ENCODE measurements at places on chromosomes 16 and 17.

GRCh38 chr17:34628879-34629278, 49.5 kb downstream of the TMEM132E start:
- DNase-seq, result no peak

DNA sequence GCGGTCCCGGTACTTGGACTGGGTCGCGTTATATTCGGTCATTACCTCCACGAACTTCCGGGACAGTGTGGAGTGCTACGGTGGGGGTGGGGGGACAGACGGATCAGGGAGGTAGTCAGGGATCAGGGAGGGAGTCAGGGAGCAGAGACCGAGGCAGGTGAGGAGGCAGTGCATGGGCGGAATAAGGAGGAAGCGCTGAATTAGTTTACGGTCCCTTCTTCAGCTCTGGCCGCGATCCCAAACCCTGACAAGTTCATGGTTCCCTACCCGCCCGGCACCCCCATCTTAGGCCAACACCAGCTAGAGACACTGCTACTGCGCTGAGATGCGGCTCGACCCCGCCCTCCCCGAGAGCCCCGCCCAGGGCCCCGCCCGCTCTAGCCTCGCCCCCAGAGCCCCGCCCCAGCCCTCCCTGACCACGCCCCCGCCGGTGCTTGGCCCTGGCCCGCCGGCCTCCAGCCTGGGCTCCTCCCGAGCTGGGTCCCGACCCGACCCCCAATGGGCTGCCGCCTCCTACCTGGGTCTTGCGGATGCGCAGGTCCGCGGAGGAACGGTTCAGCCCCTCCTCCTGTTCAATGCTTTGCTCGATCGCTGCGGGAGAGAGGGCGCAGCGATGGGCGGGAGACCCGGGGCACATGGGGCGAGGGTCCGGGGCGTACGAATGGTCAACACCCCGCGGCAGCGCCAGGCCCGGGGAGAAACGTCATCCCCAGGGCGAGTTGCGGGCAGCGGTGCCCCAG, 12.1 kb downstream of the HSD3B7 start:
- DNase-seq, result peak; percentile 79

DNA sequence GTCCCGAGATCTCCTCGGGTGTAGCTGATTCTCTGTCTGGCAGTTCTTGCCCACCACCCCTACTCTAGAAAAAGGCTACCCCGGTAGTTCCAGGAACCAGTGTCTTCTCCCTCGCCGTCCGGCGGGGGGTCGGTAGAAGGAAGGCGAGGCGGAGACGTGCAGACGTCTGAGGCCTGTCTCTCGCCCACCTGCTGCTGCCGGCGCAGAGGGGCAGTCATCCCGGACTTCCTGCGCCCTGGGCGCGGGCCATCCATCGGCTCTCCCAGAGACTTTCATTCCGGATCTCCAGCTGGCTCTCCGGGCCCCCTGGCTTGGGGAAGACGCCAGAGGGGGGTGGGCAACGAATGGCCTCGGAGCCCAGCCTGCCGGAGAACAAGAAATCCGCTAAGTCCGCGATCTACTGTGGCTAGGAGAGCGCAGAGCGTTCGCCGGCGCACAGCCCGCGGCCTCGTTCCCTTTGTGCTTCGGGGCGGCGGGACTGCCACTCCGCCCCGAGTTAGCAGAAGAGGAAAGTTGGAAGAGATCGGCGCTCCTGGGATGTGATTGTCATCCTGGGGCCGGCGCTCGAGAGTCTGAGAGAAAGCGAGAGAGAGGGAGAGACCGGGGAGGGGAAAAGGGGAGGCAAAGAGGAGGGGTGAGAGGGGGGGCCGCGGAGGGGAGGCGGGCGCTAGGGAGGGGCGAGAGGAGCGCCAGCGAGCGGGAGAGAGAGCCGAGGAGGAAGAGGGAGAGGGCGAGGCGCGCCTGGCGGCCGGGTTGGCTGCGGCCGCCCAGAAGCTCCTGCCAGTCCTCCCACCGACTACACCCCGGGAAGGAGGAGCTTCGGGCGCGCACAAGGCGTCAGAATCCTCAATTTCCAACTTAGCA, at the start of gene IRX5:
IRX5 (plus strand) TSS at position 861 of the 864 bp plus-strand sequence. CDS start 334 bp downstream, outside the sequence.
- DNase-seq, result no peak

DNA sequence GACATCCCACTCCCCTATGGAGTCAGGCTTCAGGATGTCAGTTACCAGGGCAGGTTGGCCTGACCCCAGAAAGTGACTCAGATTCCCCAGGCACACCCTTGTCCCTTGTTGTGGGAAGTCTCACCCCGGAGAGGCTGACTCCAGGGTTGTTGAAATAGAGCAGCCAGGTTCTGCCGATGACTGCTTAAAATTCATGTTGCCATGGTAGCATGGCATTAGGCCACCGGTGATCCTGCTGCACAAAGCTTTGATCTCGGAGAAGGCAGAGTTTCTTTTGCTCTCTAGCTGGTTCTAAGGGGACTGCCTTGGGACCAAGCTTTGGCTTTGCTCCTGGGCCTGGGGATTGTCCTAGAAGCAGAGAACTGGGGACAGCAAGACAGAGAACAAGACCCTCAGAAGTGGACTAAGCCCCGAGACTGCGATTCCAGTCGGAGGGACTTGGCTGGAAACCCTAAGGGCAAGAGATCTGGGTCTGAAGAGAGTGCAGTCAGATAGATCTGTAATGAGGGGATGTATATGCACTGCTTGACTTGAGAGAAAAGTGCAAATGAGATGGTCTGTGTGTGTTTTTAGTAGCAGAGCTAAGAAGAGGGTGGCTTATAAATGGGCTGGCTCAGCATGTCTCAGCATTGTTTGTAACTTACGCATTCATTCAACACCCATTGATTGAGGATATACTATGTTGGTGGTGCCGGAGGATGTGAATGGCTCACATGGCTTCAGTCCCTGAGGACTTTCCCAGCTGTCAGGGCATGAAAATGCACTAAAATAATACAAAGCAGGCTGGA, 106.9 kb downstream of the RGS9 start:
- no peak for DNase-seq

- no peak for DNase-seq
Observed at GRCh38 chr16:21656795-21657768, 4.7 kb upstream of the IGSF6 start.

DNA sequence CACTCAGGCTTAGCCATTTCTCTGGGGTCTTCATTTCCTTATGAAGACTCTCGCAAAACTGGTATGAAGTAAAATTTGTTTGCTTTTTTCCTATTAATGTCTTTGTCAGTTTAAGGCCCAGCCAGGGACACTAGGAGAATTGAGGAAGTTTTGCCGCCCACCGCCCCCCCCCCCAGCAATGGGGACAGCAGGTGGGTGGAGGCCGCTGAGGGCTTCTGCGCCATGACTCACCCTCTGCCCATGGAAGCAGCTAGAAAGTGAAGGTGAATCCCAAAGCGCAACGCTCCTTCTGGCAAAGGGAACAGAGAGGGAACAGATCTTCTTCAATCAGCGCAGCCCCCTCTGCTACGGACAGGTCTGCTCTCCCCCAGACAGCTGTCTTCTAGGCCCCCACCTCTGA, 49.7 kb downstream of the MARF1 start:
- no peak for DNase-seq

DNA sequence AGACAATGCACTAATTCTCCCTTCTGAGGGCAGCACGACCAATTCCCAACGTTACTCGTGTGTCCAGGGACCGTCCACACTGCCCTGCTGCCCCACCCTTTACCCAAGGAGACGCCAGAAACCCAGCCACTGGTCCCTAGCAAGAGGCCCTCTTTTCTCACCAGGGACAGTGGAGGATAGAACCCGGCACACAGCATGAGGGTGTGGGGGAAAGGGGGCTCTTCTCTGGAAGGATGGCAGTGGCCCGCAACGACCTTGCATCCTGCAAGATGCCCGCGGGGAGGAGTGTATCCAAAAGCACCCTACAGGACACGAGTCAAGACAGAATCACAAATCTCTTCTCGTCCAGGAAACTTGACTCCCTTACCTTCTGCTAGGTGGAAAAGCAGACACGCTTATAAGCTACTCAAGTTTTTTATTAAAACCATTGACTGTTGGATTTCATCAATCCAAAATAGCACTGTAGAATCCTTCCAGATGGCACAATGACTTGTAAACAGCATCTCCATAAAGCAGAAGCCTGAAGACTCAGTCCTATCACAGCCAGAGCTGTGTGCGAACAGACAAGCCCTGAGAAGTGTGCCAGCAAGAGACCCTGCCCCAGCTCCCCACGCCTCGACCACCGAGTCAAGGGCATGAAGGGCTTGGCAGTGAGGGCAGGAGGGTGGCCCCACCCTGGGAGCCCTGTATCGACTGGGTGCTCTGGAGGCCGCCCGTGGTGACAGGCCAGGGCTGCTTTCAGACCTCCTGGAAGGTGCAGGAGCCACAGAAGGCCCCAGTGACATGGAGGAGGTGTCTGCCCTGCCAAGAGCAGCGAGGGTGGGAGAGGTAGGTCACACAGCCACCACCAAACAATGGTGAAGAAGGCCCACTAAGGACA, 103.8 kb downstream of the ANKRD11 start:
- DNase-seq, result no peak

DNA sequence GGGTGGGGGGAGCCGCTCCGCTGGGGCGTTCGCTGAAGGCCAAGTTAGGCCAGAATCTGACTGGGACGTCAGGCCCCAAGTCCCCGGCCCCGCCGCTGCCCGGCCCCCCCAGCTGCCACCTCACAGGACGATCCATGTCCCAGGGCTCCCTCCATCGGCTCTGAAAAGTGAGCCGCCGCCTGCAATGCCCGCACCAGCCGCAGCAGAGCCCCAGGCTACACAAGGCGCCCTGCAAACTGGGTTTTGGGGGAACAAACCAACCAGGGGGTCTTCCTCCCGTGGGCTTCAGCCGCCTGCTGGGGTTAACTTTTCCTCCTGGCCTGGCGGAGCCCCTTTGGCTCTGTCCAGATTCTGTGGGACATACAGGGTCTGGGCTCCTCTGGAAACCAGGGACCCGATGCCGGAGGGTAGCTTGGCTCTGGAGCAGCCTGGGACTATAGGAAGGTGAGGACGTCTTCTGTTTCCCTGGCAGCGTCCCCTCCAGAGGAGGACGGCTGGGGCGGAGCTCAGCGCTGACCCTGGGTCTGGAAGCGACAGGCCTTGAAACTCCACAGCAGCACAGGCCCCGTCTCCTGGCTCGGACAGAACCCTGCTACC, 835 bp downstream of the NME4 start:
- DNase-seq, result no peak

GRCh38 chr16:2739625-2740430, 12.6 kb upstream of the SRRM2 start:
- DNase-seq, result no peak

DNA sequence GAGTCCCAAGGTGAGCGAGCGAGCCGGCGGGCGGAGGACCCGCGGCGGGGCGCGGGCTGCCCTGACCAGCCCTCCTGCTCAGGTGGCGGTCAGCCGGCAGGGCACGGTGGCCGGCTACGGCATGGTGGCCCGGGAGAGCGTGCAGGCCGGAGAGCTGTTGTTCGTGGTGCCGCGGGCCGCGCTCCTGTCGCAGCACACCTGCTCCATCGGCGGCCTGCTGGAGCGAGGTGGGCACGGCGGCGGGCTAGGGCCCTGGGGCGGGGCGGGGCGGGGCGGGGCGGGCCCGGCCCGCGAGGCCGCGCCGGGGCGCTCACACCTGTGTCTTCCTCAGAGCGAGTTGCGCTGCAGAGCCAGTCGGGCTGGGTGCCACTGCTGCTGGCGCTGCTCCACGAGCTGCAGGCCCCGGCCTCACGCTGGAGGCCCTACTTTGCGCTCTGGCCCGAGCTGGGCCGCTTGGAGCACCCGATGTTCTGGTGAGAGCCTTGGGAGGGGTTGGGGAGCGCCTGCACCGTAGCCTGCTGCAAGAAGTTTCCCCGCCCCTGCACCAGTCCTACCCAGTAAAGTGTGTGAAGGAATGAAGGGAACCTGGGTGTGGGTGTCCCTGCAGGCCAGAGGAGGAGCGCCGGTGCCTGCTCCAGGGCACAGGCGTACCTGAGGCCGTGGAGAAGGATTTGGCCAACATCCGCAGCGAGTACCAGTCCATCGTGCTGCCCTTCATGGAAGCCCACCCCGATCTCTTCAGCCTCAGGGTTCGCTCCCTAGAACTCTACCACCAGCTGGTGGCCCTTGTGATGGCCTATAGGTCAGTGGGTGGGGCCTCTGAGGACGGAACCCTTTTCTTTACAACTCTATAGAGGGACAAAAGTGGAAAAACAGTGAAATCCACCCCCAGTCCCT, 802 bp downstream of the SETD6 start:
- no peak for DNase-seq

GRCh38 chr16:67546761-67547422, 15.4 kb upstream of the CTCF start:
- DNase-seq, result peak; percentile 47

DNA sequence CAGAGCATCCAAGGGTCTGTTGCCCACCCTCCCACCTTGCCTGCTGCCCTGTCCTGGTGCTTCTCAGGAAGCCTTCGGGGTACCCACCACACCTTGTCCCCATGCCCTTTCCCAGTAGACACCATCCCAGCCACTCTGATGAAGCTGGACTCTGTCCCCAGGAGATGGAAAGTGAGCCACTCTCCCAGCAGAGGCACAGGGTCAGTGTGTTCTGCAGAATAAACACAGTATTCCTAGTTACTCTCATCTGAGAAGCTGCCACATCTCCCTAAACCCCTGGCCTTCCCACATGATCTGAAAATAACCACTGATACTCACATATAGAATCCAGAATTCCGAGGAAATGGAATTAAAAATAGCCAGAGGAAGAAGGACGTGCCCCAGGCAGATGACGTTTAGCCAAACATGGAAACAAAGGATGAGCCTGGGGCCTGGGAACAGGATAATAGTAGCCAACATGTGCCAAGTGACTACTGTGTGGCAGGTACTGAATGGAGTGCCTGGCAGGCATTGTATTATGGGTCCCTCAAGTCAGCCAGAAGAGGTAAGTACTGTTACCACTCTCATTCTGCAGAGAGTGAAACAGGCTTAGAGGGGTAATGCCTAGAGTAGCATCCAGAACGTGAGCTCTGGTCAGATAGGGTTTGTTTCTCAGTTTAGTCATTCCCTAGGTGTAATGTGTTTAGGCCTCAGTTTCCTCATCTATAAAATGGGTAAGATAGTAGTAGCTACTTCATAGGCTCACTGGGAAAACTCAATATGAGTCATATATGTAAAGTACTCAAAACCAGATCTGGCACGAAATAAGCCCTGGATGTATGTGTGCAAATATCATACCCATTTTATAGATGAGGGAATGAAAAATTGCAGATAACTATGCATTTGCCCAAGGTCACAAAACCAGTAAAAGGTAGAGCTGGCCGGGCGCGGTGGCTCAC, 20.8 kb upstream of the PEMT start:
- DNase-seq, result no peak

DNA sequence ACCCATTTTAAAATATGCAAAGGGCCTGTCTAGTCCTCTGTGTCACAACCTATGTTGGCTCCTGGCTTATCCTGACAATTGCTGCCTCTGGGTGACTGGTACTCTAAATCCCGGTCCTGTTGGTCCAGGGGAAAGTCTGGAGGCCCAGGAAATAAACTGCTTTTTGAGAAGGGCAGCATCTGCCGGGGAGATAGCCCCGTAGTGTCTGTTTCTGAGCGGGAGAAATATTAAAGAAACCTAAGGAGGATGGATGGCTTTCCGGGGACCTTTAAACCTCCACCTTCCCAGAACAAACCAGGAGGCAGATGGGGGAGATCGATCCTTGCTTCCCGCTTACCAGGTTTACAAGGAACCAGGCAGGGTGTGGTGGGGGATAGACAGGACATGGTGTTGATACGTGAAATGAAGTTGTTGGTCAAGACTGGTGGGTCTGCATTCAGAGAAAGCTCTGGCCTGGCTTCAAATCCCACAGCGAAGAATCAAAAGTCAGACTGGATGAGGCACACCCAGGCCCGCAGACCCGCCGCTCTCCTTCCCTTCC, 3.8 kb downstream of the HOXB2 start:
- DNase-seq, result no peak

Measured in stimulated activated CD4-positive, alpha-beta T cell treated with anti-CD3 and anti-CD28 coated beads, TNF-alpha, amount 100 ng/mL, for 4 hours (primary cell).